Cortex of kidney (tissue), 1 donor: ENCODE measurements at places on chromosomes 7 and 10.

GRCh38 chr10:48498940-48499510, 105.8 kb downstream of the ARHGAP22 start:
- DNase-seq: no peak

GRCh38 chr10:123548770-123549169, 117.4 kb upstream of the GPR26 start:
- no peak for DNase-seq

DNA sequence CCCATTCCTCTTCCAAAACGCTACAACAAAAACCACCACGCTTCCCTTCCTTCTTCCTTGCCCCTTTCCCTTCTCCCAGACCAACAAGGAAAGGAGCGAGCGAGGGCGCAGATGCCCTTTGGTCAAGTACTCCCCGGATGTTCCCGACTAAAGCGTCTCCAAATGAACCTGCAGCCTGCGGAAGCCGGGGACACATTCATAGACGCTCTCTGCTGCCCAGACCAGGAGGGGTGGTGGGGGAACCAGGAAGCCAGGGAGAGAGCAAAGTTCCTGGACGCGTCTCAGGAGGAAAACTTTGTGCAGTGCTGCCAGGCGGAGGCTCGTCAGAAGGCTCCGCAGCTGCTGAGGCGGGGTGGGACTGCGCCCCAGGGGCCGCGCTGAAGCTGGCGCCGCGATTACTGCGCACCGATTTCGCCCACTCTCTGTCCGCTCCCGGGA, 754 bp downstream of the SEMA3D start:
- no peak for DNase-seq

DNA sequence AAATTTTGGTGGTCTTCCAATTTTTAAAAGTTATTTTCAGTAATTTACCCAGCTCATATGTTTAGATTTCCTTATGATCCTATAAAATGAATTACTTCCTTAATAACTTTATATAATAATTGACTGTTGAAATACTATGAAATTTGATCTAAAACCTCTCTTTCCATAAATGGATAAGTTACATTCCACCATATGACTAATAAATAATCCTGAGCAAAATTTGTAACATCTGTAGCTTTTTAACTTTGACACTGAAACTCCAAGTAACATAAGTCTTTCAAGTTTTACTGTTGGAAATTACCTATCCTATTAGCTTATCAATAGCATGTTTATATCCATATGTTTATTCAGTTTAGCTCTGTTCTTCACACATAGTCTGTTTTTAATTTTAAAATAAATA, 85.3 kb downstream of the HECTD2 start:
- DNase-seq: no peak

- no peak for DNase-seq
Measured at GRCh38 chr7:916291-916941, 38.1 kb downstream of the ADAP1 start.

DNA sequence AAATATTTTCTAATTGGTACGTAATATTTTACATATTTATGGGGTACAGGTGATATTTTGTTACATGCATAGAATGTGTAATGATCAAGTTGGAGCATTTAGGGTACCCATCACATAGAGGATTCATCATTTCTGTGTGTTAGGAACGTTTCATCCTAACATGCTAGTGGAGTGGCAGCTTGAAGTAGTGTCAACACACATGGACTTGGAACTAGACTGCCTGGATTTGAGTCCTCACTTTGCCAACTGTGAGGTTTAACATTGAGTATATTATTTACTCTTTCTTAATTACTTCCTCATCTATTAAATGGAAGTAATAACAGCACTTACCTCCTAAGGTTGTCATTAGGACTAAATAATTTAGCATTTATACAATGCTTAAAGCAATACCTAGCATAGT, 241.9 kb downstream of the PLXDC2 start:
- DNase-seq: no peak

DNA sequence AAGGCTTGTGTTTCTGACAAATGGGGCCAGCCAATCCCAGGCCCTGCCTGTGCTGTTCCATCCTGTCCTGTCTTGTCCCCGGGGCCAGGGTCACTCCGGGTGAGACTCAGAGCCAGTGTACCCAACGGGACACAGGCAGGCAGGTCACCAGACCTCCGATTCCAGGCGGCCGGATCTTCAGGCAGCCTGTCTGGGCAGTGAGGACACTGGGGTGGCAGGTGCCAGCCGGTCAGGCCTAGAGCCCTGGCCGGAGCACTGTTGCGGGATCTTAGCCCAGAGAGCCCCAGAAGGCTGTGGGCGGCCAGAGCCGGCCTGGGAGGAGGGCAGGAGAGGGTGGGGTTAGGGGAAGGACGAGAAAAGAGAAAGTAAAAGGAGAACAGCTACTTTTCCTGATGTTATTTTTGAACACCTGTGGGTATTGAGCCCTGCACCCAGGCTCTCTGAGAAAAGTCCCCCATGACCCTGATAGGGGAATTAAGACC, 134.3 kb upstream of the TNRC18 start:
- no peak for DNase-seq

DNA sequence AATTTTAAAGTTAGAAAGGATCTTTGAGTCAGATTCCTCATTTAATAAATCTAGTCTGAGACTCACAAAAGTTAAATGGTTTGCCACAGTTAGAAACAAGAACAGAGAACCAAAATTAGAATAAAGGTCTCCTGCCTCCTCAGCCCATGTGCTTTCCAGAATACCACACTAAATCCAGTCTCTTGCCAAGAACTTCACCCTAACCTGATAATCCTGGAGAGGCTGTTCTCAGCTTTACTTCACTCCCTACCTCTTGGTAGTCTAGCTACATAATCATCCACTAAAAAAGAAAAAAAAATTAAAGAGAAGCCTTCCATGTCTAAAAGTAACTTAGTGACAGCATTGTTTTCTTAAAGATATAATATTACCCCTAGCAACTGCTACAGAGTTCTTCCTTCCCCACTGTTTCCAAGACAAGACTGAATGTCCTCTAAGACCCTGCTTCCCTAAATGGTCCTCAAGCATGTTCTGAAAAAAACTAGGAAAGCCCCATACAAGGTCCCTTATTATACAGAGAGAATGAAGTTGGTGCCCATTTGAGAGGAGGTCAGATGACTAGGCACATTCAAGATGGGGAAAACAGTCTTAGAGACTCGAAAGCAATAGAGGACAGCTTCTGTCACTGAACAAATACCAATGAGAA, 56.8 kb downstream of the ZNF438 start:
- no peak for DNase-seq

GRCh38 chr7:121351682-121352081, 22.9 kb downstream of the WNT16 start:
- DNase-seq: no peak
